ENCODE measurements at places on chromosomes 7 and 10.

- peak; percentile 37 for DNase-seq
Measured at GRCh38 chr7:143299840-143300239, 11.7 kb downstream of the CASP2 start.

- DNase-seq, result no peak
Measured at GRCh38 chr10:110711382-110711781, 67.2 kb downstream of the RBM20 start.

- no peak for DNase-seq
Measured at GRCh38 chr10:131820626-131821025, 80.2 kb upstream of the PPP2R2D start.

DNA sequence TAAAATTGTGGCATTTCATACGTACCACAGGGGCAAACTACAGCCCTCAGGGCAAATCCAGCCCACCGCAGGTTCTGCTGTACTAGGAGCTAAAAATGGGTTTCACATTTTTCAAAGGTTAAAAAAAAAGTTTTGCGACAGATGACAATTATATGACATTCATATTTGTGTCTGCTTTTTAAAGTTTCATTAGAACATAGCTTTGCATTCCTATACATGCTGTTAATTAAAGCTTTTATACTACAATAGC is 758 bp upstream of the PNPLA8 start:
- DNase-seq, result no peak

DNA sequence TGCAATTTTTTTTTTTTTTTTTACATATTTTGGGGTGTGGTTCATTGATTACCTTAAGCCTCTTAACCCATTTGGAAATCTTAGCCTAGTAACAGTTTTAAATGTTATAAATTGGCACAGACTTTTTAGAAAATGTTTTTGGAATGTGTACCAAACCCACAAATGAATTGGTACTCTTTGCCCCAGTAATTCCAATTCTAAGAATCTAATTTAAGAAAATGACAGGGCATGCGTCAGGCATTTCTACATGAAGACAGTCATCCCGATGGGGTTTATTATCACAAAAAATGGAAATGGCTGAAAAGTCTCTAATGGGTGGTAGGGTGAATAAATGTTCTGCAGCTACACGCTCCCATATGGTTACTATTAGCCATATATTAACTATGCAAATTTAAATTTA is 54.9 kb downstream of the ITIH5 start:
- DNase-seq, result no peak

- no peak for DNase-seq
Measured at GRCh38 chr7:77434570-77435275, 18.6 kb upstream of the GSAP start.

DNA sequence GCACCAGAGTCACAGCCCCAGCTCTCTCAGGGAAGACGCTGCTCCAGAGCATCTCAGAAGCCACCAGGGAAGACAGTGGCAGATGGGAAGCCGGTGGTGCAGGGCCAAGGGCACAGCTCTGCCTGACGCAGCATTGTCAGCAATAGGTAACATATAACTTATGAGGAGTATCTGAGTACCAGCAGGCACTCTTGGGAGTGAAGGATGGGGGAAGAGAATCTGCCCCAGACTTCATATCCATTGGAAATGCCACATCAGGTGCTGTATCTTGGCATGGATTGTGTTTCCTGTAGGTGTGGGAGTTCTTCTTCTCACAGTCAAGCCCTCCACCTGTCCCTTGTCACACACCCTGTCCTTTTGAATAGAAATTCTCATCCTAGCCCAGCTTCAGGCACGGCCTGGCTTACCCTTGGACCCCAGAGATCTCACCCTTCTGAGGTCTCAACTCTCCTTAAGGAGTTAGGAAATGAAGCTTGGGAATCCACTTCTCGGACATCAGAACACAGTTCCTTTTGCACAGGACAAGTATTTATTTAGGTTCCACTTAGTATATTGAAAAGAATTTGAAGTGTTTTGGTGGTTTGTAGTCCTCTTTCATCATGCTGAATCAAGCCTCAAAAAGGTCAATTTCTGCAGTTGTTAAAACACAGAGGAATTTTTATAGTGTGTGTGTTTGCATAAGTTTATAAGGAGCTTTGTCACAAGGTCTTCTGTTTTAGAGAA is 9.9 kb downstream of the EPDR1 start:
- DNase-seq, result no peak

DNA sequence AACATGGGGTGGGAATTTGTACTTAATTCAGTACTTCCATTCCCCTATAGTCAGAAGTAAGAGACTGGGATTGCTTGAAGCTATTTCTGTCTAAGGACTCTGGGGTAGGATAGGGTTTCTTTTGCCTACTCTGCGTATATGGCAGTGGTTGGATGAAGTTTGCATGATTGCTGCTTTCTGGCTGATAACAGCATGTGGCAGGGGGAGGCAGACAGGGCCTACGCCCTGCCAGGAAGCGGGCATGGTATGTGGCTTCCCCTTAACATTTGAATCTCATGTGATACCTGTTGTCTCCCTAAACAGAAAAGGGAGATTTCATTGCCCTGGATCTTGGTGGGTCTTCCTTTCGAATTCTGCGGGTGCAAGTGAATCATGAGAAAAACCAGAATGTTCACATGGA is 57.1 kb downstream of the TACR2 start:
- no peak for DNase-seq

DNA sequence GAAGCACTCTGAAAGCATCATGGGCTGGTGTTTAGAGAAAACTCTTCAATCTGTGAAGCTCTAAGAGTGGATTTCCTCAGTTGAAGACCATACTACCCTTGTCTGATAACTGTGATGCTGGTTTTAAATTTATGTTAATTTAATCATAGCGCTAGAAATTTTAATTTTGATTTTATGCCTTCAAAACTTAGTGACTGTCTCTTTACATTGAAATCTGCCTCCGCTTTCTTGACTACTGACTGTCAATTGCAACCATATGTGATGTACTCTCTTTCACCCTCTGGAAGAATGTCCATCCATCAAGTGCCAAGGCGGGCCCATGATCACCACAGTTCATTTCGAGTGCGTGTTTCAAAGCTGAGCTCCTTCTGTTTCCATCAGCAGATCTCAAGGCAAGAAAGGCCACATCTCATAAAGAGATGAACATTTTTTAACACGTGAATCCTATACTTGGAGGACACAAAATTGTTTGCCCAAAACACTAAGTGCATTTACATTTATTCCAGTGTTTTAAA is 147.1 kb downstream of the ITGA8 start:
- no peak for DNase-seq

DNA sequence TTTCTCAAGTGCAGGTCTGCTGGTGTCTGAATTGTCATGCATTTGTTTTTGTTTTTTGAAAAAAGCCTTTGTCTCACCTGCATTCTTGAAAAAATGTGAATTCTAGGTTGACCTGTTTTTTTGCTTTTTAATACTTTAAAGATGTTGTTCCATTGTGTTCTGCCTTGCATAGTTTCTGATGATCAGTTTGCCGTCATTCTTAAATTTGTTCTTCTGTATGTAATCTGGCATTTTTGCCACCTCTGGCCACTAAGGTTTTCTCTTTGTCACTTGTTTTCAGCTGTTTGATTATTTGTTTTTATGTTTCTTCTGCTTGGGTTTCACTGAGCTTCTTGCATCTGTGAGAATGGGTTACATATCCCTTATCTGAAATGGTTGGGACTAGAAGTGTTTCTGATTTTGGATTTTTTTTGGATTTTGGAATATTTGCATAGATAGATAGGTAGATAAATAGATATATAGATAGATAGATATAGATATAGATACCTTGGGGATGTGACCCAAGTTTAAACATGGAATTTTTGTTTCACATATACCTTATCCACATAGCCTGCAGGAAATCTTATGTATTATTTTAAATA is 16.5 kb downstream of the MGMT start:
- no peak for DNase-seq
